ENCODE measurements at places on chromosomes 5 and 9.

GRCh38 chr9:123039617-123040219 lies 6.3 kb downstream of the GPR21 start:
- DNase-seq, result no peak

GRCh38 chr9:6973089-6973488 lies 215.3 kb downstream of the KDM4C start:
- DNase-seq, result no peak

- DNase-seq, result no peak
These were observed 891 bp downstream of the PCDHGB2 start for GRCh38 chr5:141360685-141361084.

GRCh38 chr9:83186155-83186737 lies 123.3 kb upstream of the RASEF start:
- DNase-seq, result no peak

GRCh38 chr9:106467865-106468164 lies 395.2 kb upstream of the ZNF462 start:
- DNase-seq, result no peak

DNA sequence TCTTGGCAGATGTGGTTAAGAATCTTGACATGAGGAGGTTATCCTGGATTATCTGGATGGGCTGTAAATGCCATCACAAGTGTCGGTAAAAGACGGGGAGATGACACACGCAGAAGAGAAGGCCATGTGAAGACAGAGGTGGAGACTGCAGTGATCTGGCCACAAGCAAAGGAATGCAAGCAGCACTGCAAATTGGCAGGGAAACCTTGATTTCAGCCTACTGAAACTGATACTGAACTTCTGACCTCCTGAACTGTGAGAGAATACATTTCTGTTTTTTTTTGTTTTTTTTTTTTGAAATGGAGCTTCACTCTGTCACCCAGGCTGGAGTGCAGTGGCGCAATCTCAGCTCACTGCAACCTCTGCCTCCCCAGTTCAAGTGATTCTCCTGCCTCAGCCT lies 92.4 kb upstream of the NFIL3 start:
- no peak for DNase-seq

DNA sequence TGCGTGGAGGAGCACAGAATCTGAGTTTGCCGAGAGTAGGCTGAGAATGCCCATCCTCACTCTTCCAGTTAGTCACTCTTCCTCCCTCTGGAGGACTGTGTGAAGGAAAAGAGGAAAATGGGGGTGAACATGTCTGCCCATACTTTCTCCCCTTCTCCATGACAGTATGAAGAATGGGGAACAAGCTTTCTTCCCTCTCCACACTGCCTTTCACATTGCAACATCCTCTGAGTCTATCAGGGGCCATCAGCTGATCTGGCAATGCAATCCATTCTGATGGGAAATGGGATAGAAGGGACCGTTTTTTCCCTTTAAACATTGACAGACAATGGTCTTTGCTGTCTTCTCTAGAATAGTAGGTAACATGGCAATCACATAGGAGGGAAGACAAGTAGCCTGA lies 56.8 kb downstream of the UGCG start:
- DNase-seq, result no peak

- no peak for DNase-seq
These were observed 485.1 kb upstream of the PAPPA start for GRCh38 chr9:115668521-115668920.

GRCh38 chr5:100550531-100551051 lies 15.4 kb downstream of the FAM174A start:
- no peak for DNase-seq

- DNase-seq, result no peak
These were observed 64.3 kb upstream of the NAA35 start for GRCh38 chr9:85876628-85877027.

GRCh38 chr9:129547869-129548570 lies 72.9 kb downstream of the C9orf50 start:
- no peak for DNase-seq

DNA sequence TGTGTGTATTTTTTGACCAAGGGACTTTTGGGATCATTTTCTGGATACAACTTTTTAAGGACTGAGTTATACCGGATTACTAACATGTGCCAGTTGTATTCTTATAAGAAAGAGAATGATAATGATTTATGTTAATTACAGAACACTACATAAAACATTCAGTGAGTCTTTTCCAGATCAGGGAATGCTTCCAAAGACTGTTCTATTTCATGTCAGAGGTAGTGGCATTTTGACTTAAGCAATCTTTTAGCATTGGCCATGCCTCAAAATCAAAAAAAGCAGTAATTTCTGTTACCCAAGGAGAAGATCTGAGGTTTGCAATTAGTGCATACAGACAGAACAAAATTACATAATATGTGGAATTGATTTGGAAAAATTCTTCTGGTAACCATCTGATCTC lies 413.0 kb upstream of the CDH9 start:
- no peak for DNase-seq

DNA sequence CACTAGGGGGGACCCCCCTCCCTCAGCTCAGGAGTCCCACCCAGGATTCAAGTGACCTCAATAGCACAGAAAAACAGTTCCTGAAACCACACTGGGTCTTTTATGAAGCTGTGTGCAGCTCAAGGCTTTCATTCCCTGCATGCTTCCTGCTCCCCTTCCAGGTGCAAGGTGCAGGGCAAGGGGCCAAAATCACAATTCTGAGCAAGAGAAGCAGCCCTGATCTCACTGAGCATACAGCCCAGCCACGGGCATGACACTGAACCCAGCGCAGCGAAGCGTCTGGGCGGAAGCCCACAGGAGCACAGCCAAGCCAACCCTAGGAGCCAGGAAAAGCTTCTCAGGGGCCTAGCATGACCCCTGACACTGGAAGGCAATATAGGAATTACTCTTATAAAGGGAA lies 62.9 kb downstream of the IRX2 start:
- DNase-seq, result no peak

Data from GM19239 (cell line).